ENCODE measurements at places on chromosomes 4 and X.

DNA sequence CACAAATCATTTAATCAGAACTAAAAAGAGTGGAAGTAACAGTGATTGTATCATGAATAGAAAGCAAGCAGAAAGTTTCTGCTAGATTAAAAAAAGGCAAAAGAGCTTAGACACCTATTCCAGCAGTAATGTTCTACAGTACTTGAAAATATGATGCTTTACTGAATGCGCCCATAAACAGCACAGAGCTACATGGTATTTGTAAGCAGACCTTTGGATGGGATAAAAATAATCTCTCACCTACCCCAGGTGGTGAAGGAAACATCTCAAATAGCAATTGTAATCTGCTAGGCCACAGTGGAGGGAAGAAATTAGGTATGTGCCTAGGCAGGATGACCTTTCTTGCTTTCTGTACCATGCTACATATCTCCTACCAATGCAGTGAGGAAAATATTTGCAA is 280.9 kb upstream of the PRKX start:
- no peak for DNase-seq

DNA sequence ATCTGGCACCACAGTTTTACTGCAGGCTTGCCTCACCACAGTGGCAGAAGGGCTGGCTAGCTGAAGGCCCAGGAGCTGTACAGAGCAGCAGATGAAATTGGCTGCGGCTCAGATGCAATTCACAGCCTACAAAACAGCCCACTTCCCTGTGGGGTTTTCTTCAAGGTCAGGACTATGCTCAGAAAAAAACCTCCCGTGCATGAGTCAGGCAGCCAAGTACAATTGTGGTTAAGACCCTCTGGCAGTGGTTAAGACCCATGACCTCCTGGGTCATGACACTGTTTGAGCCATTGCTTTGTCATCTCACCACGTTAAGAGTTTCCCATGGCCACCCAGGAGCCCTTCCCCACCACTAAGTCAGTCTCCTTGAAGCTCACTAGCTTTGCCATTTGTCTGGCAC is 276.3 kb downstream of the HNRNPD start:
- no peak for DNase-seq

- DNase-seq: no peak
Observed at GRCh38 chr4:70914631-70915030, 12.5 kb downstream of the MOB1B start.

- no peak for DNase-seq
Observed at GRCh38 chr4:17296921-17297890, 214.7 kb downstream of the QDPR start.

GRCh38 chr4:17981063-17981462 is 40.5 kb downstream of the LCORL start:
- no peak for DNase-seq

DNA sequence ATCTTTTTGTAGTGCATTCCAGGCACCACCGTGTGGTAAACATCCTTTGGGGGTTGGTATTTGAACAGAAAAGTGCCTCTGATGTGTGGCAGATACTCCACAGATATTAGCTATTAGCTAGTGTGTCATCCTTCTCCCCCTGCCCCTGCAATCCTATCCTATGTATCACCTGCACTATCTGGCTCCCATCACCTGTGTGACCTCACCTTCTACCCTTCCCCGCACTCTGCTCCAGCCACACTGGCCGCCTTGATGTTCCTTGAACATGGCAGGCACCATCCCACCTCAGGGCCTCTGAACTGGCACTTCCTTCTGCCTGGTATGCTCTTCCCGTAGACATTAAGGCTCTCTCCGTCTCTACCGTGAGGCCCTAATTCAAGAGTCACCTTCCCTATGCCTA is 3.7 kb downstream of the ELK1 start:
- no peak for DNase-seq

- DNase-seq: no peak
Observed at GRCh38 chr4:151687021-151687640, 73.7 kb downstream of the GATB start.

GRCh38 chr4:154406018-154406795 is 85.4 kb downstream of the DCHS2 start:
- DNase-seq: peak; percentile 40

DNA sequence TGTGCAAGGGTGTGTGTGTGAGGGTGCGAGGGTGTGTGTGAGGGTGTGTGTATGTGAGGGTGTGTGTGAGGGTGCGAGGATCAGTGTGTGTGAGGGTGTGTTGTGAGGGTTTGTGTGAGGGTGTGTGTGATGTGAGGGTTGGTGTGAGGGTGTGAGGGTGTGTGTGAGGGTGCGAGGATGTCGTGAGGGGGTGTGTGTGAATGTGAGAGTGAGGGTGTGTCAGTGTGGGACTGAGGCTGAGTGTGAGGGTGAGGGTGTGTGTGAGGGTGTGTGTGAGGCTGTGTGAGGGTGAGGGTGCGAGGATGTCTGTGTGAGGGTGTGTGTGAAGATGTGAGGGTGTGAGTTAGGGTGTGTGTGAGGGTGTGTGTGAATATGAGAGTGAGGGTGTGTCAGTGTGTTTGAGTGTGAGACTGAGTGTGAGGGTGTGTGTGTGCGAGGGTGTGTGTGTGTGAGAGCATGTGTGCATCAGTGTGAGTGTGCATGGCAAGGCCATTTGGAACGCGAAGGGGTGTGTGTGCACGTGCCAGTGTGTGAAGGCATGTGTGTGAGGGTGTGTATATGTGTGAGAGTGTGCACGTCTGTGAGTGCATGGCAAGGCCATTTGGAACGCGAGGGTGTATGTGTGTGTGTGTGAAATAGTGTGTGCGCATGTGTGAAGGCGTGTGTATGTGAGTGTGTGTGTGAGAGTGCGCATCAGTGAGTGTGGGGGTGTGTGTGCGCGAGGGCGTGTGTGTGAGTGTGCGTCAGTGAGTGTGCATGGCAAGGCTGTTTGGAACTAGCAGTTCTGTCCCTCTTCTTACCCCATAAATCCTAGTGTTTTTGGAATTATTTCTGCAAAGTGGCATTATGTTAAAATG is 69.8 kb downstream of the RGS12 start:
- DNase-seq: no peak

GRCh38 chrX:149909324-149910177 is 19.8 kb upstream of the HSFX4 start:
- no peak for DNase-seq

- no peak for DNase-seq
Observed at GRCh38 chr4:138576684-138577083, 334.5 kb upstream of the SLC7A11 start.

DNA sequence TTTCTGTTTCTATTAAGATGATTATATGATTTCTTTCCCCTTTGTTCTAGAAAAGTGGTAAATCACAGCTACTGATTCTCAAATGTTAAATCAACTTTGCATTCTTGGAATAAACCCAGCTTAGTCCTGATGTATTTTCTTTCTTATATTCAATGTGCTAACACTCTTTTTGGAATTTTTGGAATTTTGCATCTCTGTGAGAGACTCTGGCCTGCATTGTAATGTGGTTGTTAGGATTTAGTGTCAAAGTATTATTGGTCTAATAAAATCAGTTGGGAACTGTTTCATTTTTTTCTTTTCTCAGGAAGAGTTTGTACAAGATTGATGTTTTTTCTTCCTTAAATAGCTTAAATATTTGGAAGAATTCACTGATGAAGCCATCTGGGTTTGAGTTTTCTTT is 109.6 kb downstream of the KIT start:
- no peak for DNase-seq

- no peak for DNase-seq
Observed at GRCh38 chrX:44456685-44457084, 86.0 kb downstream of the FUNDC1 start.

GRCh38 chr4:38837849-38838248 is 18.8 kb downstream of the TLR6 start:
- DNase-seq: no peak

DNA sequence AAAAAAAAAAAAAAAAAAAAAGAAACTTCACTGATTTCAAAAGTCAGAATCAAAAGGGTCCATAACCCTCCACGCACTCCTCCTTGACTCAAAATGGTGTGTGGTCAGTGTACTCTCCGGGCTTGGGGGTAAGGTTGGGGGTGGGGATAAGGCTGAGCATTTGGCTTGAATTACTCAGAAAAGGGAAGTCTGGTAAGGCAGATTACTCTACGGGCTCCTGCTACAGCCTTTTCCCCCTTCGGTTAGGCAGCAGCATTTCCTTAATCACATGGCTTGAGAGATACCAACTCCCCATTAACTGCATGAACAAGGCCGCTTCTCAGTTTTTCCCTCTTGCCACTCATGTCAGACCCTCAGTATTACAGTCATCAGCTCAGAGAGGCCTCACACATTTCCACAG is 135.4 kb upstream of the DUSP21 start:
- DNase-seq: no peak

DNA sequence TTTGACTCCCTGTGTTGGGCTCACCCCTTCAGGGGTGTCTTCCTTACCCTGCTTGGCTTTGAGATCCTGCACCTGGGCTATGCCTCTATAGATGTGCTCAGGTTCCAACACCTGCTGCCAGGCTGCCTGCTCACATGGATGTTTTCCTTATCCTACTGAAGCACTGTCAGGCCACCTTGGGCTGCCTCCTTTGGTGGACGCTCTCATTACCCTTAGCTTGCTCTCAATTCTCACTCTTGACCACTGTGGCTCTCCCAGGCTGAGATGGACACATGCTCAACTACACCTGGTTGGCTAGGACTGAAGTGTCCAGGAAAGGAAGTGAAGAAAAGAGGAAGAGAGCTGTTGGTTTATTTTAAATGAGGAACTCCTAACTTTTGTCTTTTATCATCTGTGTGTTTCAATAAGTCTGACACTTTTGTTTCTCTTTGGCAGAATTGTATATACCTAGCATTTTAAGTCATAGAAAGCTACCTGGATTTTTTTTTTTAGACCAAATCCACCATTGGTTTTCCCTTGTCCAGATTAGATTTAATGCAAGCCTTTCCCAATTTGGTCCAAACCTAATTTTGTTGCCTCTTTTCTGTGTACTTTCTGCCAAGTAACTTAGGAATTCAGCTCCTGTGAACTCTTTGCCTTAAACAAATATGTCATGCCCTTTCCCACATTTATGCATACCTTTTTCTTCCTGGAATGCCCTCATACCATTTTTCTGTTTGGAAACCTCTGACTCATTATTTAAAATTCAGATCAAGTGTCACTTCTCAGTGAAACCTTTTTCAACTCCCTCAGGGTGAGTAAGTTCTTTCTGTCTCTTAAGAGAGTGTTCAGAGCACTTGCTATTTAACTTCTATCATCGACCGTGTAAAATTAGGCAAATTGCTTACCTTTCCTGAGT is 175.8 kb downstream of the GC start:
- DNase-seq: no peak

GRCh38 chr4:157674699-157675098 is 454.2 kb downstream of the GRIA2 start:
- no peak for DNase-seq

GRCh38 chrX:10395179-10395578 is 225.2 kb downstream of the MID1 start:
- DNase-seq: no peak

DNA sequence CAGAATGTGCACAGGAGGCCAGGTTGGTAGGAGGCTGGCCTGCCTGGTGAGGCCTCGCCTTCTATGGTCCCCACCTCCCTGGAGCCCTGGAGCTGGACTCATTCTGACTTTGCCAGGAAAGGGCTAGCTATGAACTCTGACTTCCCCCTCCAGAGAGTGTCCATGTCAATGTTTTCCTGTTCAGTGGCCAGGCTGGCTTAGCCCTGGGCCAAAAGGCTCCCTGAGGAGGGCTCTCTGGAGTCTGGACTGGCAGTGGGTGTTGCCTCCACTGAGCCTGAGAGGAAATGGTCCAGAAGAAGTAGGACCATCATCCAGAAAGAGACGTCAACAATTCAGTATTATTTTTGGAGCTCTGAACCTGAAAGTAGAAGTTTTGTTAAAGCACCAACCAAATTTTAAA is 178.7 kb downstream of the CHIC2 start:
- DNase-seq: no peak

GRCh38 chr4:44558031-44558605 is 93.3 kb downstream of the YIPF7 start:
- DNase-seq: no peak

- DNase-seq: peak; percentile 72
Observed at GRCh38 chrX:139194571-139195280, 335.8 kb upstream of the F9 start.

GRCh38 chrX:113828470-113828869 is 755.4 kb upstream of the HTR2C start:
- DNase-seq: no peak

All from right kidney (tissue), 9 donors.